Activated CD8-positive, alpha-beta memory T cell treated with anti-CD3 and anti-CD28 coated beads for 4 hours (primary cell): ENCODE measurements at places on chromosomes 12 and 14.

DNA sequence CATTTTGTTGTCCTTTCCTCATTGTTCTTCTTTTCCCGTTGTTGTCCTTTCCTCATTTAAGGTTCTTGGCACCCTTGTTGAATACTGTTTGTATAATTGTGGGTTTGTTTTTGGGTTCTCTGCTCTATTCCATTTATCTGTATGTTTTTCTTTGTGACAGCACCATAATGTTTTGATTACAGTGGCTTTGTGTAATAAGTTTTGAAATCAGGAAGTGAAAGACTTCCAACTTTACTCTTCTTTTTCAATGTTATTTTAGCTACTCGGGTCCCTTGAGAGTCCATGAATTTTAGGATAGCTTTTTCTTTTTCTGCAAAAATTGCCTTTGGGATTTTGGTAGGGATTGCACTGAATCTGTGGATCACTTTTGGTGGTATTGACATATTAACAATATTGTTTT, 28.1 kb downstream of the ETNK1 start:
- no peak for DNase-seq

DNA sequence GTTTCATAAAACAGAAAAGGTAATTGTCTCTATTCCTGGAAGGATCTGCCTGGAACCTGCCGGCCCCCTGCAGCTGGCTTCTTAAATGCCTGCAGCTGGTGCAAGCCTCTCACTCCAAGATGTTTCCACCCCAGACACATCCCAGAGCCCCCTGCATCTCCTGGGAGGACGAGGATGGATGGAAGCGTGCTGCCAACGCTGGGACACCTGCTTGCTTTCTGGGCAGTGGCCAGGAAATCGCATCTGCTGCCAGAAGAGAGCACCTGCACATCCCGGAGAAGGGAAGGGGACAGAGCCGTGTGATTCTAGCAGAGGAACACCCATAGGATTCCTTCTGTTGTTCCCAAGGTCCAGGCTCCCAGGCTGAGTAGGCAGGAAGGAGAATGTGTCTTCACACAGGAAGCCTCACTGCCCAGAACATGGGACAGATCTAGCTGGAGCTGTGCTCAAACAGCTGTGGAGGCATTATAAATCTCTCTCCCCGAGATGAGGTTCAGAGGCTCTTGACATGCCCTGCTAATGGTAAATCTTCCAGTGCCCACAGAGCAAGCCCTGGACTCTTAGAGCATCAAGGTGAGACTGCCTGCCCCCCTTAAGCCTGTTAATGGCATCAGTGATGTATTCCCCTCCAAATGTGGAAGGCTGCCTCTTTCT, 138.8 kb upstream of the MAP1LC3B2 start:
- DNase-seq, result no peak

DNA sequence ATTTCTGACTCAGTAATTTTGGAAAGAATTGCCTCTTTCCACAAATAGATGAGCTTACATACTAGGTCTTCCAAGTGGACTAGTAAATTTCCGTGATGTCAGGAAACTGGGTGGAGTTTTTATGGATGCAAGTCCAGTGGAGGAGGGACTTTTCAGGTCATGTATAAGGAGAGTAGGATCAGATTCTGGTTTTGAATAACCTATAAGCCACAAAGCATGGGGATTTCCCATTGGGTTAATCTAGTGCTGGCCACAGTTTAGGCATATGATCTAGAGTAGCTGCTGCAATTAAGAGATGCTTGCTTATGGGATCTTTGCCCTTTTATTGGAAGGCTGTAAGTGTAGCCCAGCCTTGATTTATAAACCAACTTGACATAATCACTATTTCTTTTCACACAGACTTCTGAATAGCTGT, 33.8 kb downstream of the STK38L start:
- no peak for DNase-seq

GRCh38 chr12:93137656-93138612, 208.8 kb upstream of the EEA1 start:
- DNase-seq, result no peak

DNA sequence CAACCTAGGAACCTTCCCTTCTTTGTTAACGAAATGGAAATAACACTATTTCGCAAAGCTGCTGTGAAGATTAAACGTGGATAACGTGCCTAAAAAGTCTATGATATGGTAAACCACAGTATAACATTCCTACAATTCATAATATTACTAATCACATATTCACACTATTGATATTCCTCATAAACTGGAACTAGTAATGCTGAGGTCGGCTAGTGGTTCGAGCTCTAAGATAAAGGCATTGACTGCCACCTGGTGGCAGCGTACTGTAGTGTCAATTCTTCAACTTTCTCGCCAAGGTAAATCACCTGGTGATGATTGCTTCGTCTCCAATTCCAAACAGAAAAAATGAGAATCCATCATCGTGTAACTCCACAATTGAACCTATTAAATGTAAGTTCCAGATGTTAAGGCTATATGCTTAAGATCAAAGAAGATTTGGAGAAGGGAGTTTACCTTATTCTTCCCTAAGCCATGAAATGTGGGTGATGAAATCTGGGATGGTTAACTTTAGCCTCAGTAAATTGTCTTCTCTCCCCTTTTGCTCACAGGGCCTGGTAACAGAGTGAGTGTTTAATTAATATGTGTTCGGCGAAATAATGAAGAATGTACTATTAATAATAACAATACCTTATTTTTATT, 197.5 kb upstream of the TMEM132C start:
- no peak for DNase-seq

- DNase-seq, result no peak
These were observed 23.6 kb downstream of the KRT80 start for GRCh38 chr12:52168019-52168717.

GRCh38 chr12:97194546-97194945, 268.1 kb upstream of the RMST start:
- DNase-seq, result no peak

DNA sequence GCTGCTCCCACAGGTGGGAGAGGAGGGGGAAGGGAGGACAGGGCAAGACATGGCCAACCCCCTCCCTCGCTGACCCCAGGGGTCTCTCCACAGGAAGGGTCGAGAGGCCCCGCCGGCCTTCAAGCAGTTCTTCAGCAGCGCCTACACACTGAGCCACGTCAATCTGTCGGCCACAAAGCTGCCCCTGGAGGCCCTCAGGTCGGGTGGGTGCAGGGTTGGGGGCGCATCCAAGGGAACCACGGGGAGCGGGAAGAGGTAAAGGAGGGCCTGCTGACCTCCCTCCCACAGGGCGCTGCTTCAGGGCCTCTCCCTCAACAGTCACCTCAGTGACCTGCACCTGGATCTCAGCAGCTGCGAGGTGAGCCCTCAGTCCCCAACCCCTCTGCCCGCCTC, 6.1 kb downstream of the CARMIL3 start:
- DNase-seq, result no peak

GRCh38 chr14:51512316-51512715, 139.4 kb upstream of the FRMD6 start:
- no peak for DNase-seq

- no peak for DNase-seq
These were observed 3.3 kb downstream of the KRT18 start for GRCh38 chr12:52952076-52952801.
